ENCODE measurements at places on chromosomes 1 and 21.

GRCh38 chr1:26171084-26172072, at the start of gene ZNF593OS:
ZNF593OS (minus strand) TSS chr1:26171832; CDS start chr1:26171661, 171 bp downstream.
- DNase-seq = no peak

GRCh38 chr1:33234131-33234530, 22.2 kb upstream of the ZNF362 start:
- no peak for DNase-seq

DNA sequence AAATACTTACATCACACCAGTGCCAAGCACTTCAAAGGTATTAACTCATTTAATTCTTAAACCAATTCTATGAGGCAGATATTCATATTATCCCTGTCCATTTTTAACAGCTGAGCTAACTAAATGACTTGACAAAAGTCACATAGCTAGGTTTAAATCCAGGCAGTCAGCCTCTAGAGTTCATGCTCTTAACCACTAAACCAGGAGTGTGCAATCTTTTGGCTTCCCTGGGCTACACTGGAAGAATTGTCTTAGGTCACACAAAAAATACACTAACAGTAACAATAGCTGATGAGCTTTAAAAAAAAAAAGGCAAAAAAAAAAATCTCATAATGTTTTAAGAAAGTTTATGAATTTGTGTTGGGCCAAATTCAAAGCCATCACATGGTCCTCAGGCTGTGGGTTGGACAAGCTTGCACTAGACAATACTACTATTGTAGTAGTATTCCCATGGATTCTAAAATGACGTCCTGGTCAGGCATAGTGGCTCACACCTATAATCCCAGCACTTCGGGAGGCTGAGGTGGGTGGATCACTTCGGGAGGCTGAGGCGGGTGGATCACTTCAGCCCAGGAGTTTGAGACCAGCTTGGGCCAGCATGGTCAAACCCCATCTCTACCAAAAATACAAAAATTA, 10.0 kb downstream of the UBR4 start:
- DNase-seq = no peak

DNA sequence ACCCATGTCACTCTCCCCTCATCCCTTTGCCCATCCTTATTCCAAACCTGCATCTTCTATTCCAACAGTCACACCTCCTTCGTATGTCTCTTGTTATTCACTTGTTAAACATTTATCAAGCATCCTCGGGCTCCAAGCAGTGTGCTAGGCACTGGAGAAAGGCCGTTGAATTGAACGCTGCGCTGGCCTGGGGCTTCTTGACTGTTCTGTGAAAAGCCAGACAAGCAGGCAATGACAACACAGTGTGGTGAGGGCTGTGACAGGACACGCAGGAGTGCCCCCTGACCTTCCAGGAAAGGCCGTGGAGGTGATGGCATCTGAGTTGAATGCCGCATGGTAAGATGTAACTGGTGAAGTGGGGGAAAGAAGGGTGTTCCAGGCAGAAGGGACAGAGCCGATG, 19.2 kb downstream of the ETV3 start:
- no peak for DNase-seq

GRCh38 chr1:182909578-182909977, 43.4 kb downstream of the SHCBP1L start:
- DNase-seq = no peak

- peak; percentile 63 for DNase-seq
Observed at GRCh38 chr1:109532365-109533136, 7.1 kb upstream of the GPR61 start.

GRCh38 chr1:232263452-232263851, 366.5 kb downstream of the SIPA1L2 start:
- DNase-seq = no peak

GRCh38 chr21:39713905-39714304, 31.1 kb upstream of the IGSF5 start:
- no peak for DNase-seq

DNA sequence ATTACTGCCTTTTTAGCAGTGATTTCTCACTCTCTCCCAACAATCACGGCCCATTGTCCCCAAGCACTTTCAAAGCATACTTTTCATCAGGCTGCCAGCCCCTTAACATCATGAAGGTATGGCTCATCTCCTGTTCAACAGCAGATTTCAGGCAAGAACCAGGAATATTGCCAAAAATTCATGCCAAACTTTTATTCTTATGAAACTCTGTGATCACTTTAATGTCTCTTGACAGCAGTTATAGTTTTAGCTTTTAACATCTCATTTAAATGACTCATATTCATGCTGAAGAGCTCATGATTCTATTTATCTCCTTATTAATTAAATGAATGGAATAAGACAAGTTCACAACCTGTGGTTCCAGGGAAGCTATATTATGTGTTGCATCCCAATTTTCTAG, 235.1 kb downstream of the GRIK1 start:
- no peak for DNase-seq

GRCh38 chr1:208007938-208008342, 97.0 kb upstream of the CD34 start:
- no peak for DNase-seq

GRCh38 chr1:94926126-94926914, 590 bp downstream of the CNN3 start:
- no peak for DNase-seq

GRCh38 chr21:22791986-22792560, 1793.9 kb downstream of the NCAM2 start:
- DNase-seq = no peak

GRCh38 chr1:29807689-29808088, 571.4 kb downstream of the PTPRU start:
- DNase-seq = no peak

- no peak for DNase-seq
Observed at GRCh38 chr1:57947471-57947870, 523.6 kb upstream of the DAB1 start.
